COLO829 (cell line): ENCODE measurements at places on chromosomes 6 and 20.

DNA sequence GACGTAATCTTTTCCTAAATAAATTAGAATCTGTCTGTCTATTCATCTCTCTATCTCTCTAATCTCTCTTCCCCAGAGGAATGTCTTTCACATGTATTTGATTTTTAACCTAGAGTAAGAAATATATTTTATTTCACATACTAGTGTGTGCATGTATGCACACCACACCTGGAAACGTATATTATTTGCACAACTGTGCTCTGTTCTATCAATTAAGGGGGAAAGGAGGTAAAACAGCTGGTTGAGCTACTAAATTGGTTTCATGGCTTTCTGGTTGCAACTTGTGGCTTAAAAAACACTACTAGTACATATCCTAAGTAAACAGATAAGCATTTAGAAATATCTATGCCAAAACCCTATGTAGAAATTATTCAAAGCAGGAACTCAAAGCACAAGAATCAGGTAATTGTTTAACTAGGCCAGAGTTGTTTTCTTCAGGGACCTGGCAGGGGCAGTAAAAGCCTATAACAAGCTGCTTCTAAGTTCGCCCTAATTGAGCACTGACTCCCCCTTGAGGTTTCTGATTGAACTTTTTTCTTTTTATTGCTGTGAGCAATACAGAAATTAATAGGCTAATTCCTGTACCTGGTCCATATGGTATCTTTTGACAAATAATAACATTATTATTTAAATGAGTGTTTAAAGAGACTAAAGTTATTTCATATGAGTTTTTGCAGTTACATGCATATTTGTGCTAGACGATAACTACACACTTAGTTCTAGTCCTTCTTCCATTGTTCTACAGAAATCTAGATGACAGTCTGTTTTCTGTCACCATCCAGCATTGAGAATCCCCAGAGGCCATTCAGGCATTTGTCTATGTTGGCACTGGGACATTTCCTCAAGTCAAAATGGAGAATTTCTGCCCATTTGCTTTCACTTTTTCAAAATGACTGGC is 88.6 kb downstream of the MCHR2 start:
- DNase-seq, result peak; percentile 26

GRCh38 chr20:58646703-58647102 is 4.4 kb upstream of the STX16 start:
- DNase-seq, result no peak

DNA sequence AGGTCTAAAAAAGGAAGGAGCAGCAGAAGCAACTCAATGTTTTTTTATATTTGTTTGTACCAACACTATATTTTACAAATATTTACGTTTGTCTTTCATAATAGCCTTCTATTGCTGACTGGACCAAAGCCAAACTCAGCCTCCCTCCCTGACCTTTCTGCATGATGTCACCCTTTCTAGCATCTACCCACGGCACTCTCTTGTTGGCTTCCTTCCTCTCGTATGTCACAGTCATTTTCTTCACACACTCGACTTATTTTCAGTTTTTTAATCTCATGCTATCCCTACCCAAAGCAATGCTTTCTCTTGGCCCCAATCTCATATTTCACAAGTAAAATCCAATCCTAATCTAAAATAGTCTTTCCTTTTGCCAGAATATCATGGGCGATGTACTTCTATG is 16.3 kb upstream of the FAM8A1 start:
- DNase-seq, result peak; percentile 43

GRCh38 chr20:58695895-58696375 is 3.3 kb downstream of the NPEPL1 start:
- DNase-seq, result no peak

GRCh38 chr6:3312604-3313231 is 54.0 kb downstream of the PSMG4 start:
- no peak for DNase-seq

DNA sequence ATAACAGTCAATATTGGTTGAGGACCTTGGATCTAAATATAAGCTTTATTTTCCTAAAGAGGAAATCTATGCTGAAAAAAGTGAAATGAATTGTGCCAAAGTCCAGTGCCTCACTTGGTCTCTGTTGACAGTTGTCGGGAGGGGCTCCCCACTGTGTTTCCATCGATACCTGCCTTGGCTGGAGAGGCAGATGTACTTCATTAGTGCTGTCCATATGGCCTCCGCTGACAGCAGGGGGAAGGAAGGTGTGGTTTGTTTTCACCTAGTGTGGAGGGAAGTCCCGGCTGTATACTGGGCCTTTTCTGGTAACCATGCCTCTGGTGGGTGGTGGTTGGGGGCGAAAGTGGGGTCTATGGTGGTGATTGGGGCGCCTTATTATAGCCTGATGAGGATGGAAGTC is 42.7 kb downstream of the CD2AP start:
- no peak for DNase-seq

GRCh38 chr6:157967486-157967885 is 14.2 kb upstream of the SYNJ2 start:
- DNase-seq, result no peak

GRCh38 chr6:90610751-90611542 is 24.1 kb upstream of the MAP3K7 start:
- DNase-seq, result no peak

DNA sequence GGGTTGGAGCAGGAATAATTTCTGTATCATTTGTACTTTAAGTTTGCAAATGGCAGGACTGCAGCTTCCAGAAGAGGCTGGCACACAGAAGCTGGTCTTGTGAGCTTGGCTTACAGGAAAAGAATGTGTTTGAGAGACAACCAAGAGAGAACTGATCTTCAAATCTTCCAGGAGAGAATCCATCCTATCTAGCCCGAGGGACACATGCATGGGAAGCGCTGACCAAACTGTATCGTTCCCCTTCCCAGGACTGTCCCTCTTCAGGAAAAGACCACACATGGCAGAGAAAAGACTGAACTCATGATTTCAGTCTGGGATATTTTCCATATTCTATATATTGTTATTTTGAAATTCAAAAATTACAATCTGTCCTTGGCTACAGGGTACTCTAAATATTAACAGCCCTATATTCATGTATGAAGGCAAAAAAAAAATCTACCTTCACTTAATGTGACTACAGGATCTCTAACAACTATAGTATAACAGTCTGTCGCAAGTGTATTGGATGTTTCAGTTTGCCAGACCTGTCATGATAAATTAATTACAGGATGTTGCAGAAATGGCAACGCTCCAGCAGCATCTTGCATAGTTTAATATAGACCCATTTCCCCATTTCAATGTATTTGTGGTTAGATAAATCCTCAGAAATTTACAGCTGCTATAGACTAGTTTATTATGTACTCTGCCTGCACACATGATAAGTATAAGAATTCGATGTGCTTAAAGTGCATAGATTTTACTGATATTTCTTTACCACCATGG is 99.4 kb downstream of the MYB start:
- DNase-seq, result no peak

DNA sequence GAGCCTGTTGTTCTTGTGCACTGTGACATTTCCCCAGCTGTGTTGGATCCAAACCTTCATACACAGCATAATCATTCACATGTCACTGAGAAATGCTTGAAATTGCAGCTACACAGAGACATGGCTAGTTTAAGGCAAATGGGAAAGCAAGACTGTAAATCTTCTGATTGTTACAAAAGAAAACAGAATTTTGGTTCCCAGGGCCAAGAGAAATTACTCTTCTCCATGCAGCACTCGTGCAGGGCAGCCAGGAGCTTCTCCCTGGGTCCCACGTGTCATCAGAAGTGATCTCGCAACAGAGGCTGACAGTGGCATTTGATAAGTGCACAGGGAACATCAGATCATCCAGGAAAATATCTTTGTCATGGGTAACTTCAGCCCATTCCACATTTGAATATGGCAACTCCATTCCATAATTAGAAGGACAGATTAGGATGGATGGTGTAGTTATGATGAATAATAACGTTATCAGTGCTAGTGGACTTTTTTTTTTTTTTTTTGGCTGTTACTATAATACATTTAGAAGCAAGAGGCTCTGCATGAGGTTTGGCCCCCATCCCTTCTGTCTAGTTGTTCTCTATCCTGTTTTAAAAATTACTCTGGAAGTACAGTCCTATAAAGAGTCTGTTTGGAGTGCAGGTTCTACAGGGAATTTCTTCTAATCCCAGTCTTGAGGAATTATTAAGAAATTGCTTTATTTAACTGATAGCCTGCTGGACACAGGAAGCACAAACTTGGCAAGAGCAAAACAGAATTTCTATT is 571.0 kb upstream of the NOX3 start:
- no peak for DNase-seq

DNA sequence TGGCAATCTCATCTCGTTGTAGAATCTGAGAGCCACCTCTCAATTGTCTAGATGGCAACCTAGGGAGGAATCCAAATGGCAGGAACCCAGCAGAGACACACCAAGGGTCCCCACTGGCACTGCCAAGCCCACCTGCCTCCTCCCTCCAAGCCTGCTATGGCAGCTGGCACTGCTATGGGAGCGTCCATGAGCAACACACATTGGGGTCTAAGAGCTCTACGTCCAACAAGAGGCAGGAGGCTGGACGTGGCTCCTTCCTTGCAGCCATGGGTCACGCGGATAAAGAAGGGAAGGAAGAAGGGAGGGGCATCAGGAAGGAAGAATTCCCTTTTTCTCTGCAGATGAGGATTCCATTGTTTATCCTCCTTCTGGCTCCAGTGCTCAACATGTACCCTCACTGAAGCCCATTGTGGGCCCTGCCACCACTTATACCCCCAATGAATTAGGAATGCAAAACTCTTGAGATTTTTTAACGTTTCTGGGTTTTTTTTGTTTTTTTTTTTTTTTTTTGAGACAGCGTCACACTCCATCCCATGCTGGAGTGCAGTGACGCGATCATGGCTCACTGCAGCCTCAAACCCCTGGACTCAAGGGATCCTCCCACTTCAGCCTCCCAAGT is 17.3 kb downstream of the ATP9A start:
- no peak for DNase-seq

GRCh38 chr6:74596588-74596987 is 609.3 kb downstream of the COL12A1 start:
- DNase-seq, result no peak

GRCh38 chr6:3849681-3850450 is 693 bp downstream of the FAM50B start:
- no peak for DNase-seq

DNA sequence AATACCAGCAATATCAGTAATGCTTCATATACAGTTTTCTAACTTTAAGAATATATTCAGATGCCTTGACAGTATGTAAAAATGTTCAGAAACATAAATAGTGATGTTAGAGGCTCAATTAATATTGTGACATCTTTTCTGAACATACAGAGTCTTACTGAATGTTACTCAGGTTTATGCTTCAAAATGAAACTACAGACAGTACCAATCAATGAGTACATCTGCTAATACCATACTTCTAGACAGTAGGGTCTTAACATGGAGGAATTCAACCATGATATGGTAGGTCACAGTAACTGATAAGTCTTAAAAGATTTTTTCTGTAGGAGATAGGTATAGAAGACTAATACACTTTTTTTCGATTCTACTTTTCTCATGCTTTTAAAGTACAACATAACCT is 8.3 kb downstream of the GCLC start:
- no peak for DNase-seq

- DNase-seq, result no peak
Measured at GRCh38 chr6:154384191-154384590, 27.6 kb upstream of the IPCEF1 start.

- no peak for DNase-seq
Measured at GRCh38 chr6:14452567-14453527, 335.3 kb downstream of the CD83 start.

DNA sequence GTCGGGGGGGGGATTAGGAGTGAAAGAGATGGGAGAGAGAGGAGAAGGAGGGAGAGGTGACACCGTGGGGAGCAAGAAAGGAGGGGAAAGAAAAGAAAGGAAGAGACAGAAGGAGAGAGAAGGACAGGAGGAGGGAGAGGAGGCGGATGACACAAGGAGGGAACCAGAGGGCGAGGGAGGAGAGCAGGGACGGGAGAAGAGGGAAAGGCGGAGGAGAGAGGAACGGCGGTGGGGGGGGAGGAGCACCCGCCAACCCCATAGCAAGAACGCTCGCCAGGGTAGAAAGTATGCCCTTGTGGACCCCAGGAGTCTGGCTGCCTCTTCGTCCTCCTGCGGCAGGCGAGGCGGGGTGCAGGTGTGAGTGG is 4.5 kb upstream of the INSM1 start:
- DNase-seq, result no peak
